ENCODE measurements at places on chromosomes 13 and 19.

- DNase-seq: no peak
Observed at GRCh38 chr13:77300176-77301037, 26.5 kb downstream of the MYCBP2 start.

DNA sequence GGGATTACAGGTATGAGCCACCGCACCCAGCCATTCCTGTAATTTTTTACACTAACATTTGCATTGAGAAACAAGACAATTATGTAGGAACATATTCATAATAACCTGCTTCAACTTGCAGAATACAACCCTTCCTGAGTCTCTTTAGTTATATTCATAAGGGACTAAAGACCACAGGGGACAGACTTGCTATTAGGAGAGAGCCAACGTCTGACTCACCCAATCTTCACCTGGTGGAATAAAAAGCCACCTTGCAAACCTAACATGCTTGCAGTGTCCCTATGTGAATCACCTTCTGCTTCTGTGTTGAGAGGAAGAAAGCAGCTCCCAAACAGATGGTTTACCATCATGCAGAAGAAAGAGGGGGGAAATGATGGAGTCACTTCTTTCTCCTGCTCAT lies 456.1 kb downstream of the PCDH9 start:
- no peak for DNase-seq

DNA sequence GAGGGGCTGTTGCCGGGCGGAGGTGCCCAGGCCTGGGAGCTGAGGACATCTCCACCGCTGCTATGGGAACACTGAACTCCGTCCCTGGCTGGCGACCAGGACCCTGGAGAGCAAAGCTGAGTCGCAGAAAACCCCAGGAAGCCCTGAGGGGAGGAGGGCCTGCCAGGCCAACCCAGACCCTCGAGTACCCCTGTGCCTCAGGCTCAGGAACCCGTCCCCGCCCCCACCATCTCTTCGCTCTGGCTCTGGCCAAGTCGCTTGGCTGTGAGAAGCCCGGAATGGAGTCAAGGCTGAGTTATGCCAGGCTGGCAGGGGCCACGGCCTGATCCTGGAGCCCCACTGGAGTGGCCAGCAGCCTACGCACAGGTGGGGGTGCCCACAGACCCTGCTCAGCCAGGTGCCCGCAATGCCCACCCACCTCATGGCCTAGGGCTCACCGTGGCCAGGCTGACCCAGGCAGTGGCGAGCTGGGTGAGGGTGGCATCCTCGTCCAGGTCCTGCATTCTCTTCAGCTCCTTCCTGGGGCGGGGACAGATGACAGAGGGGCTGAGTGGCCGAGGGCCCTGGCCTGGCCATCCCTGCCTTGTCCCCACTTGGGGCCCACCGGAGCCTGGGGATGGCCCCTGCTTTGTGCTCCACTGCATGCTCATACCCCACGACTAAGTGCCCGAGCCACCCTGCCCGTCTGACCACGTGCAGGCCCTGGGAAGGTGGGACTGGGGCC lies 8.5 kb upstream of the CERS1 start:
- DNase-seq: no peak

DNA sequence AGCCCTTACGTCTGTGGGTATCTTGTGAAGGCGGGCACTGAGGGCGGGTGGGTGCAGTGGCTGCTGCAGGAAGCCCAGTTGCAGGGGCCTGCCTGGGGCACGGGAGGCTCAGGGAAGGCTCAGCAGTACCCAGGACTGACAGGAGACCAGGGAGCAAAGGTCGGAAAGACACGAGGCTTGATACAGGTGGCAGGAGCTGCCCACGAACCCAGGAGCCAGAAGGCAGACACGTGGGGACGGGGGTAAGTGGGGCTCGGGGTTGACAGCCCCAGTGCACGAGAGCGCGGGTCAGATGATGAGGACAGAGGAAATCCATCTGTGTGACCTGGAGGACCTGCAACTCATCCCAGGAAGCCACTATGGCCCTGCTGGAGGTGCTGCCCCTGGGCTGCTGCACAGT lies 25.3 kb downstream of the ELAVL1 start:
- DNase-seq: no peak

DNA sequence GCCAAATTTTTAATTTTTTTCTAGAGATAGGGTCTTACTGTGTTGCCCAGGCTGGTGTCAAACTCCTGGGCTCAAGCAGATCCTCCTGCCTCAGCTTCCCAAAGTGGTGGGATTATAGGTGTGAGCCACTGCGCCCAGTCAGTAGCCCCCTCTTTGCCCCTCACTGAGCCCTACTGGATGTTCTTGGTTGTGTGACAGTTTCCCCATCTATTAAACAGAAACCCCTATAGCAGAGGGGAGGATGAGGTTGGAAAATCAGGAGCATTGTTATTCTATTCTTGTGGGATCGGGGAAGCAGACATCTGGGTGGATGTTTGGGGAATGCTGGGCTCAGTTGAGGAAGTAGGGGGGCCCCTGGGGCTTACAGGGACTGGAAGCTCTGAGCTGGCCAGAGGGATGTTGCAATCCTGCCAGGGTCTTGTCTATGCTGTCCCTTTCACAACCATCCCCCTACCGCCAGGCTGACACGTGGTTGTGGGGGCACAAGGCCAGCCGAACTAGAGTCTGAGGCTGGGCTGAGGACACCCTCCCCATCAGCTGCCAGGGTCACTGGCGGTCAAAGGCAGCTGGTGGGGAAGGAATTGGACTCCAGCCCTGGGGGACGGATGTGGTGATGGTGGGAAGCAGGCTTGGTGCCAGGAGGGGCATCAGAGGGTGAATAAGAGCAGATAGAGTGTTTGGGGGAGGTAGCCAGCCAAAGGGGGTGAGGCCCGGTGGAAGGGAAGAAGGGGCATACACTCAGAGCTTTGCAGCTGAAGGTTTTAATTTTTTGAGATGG lies 10.9 kb downstream of the APOC1 start:
- DNase-seq: no peak

- DNase-seq: no peak
Observed at GRCh38 chr19:17202249-17202648, 12.9 kb upstream of the USE1 start.

Data from activated CD8-positive, alpha-beta memory T cell treated with anti-CD3 and anti-CD28 coated beads for 48 hours (primary cell).